Right renal cortex interstitium (tissue), 3 donors: ENCODE measurements at places on chromosomes 5 and 9.
A peak's percentile ranks its signal among the peaks of the same experiment; 100 is the strongest.

DNA sequence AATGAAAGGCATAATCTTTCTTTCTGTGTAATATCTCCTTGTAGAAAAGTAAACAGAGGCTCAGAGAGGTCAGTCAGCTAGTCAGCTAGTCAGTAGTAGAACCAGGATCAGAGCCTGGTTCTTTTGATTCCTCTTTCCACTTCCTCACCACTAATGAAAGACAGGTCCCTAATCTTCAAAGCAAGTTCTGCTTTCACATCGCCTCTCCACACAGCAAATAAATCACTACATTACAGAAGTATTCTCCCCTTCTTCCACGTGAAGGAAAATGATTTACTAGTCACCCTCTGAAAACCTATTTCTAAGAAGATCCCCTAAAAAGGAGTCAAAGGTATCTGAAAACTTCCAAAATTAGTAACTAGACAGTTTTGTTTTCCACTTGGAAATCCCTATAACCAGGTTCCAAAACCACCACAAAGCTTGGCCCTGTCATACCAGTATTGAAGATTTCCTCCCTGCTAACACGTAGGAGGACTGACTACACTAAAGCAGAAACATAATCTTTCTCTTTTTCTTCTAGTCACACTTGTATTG, 140.5 kb upstream of the TARS1 start:
- DNase-seq = no peak

DNA sequence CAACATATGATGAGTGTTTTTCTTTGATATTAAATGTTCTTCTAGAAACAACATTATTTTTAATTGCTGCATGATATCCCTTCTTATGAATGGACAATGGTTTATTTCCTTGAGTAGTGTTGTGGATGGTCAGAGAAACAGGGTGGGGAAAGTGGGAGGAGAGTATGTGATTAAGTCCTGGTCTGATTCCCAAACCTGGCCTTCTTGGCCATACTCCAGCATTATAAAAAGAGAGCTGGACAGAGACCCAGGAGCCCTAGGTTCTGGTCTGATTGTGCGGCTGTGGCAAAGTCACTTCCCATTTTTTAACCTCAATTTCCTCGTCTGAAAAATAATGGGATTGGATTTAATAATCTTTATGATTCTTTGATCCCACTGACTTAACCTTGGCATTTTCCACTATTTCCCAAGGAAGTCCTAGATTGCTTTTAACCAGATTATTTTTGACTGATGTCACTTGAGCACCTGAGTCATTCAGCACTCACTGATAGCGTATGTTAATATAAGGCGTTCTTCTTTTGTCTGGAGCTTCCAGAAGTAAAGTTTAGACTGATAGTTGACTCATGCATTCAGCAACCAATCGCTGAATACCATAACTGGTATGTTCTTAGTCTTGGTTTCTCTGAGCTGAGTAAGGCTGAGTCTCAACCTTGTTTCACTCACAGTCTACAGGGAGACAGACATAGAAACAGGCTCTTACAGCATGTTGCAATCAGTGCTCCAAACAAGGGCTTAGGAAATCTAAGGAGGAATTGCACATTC, 26.2 kb downstream of the OSMR start:
- DNase-seq = no peak

GRCh38 chr5:90921418-90921973, 362.9 kb downstream of the ADGRV1 start:
- no peak for DNase-seq

- peak; percentile 23 for DNase-seq
Measured at GRCh38 chr5:114360816-114361723, 800 bp upstream of the KCNN2 start.
